ENCODE measurements at places on chromosomes 3 and 15.

- DNase-seq, result no peak
These were observed 385.9 kb upstream of the BCHE start for GRCh38 chr3:166223120-166223519.

DNA sequence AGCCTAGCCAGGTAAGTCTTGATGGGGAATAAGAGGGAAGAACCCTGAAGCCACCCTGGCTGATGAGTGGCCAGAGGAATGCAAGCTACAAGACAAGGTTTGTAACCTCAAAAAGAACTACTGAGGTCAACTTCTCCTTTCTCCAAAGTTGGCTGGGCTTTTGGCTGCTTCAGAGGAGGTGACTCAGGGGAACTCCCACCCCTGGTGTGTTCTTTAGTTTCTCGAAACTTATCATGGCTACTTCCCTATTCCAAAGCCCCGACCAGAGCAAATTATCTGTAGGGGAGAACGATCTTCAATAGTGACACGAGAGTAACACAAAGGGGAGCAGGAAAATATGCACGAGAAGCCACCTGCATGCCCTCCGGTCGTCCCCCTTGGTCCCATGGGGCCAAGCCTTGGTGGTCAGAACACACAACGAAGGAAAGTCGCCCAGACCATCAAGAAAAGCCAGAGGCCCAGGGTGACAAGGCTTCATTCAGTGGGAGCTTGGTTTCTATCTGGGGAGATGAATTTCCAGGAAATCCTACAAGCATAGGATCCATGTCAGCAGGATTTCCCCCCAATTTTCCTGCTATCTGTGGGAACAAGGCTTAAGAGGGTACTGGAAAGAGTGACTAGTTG, 6.5 kb upstream of the BCL2A1 start:
- no peak for DNase-seq

- DNase-seq, result no peak
These were observed 311.2 kb upstream of the MCTP2 start for GRCh38 chr15:93920204-93920603.

DNA sequence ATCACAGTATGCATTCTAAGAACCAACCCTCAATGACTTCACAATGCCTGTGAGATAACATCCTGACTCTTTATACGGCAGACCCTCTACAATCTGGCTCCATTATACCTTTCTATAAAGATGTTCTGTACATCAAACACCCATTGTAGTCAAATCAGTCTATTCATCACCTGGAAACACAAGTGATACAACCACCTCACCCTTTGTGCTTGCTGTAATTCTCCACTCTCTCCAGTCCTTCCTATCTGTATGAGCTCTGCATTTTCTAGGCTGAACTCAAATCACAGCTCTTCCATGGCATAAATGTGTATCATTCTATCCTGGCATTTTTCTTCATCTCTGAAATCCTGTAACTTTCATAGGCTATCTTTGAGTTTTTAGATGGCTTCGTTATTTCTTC, 539.4 kb downstream of the GRM7 start:
- DNase-seq, result no peak

DNA sequence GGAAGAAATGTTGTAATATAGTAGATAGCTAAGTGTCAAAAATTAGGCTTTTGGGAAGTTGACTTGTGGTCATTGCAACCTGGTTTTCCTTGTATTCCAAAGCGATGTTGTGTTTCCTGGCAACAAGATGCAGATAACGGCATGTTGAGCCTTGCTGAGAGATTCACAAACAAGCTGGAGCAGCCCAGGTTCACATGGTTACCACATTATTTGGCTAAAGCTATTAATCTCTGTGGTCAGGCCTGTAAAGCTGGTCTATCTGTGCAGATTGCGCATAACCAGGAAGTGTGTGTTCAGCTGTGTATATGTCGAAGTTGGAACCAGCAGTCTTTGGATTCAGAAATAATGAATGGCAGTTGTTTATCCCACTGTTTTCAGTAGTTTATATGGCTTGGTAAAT, 6.6 kb downstream of the TIPARP start:
- DNase-seq, result no peak

GRCh38 chr3:9302425-9303181, 53.2 kb upstream of the SRGAP3 start:
- peak; percentile 7 for DNase-seq

- no peak for DNase-seq
These were observed 7.9 kb downstream of the RAB27A start for GRCh38 chr15:55281517-55282228.

DNA sequence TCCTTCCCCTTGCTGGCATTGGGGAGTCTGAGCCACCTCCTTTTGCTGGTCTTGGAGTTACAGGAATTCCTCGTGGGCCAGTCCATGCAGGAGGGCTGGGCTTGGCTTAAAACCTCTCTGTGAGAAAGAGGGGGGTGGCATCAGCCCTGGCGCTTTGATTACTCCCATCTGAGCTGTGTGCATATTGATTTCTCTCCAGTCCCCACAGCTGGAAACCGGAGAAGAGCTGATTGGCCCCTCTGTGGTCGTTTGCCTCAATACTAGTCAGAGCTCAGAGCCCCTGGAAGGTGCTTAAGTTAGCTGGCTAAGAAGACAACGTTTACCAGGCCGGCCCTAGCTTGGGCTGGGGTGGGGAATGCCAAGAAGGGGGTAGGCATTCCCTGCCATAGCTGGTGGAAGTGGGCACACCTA, 4.0 kb upstream of the RASGRF1 start:
- no peak for DNase-seq

DNA sequence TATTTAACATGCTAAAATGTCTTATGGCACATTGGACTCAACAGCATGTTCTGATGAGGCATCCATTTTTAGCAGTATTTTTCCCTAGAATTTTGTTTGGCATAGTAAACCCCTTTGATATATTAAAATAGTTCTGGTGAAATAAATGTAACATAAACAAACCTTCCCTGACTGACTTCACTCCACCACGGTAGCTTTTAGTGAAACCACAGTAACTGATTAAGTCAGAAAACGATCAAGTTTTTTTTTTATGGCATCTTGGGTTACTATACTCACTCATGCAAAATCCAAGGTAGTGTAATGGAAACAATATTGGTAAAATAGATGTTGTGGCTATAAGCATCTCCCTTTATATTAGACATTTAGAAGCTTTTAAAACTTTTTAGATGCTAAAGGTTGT, 2.8 kb downstream of the SERP1 start:
- DNase-seq, result no peak

- DNase-seq, result no peak
These were observed 149.4 kb downstream of the ADAMTS17 start for GRCh38 chr15:100192097-100193080.

- DNase-seq, result no peak
These were observed 783.7 kb downstream of the AGBL1 start for GRCh38 chr15:86863226-86863915.

GRCh38 chr3:67598814-67599556, 55.4 kb downstream of the SUCLG2 start:
- no peak for DNase-seq

GRCh38 chr15:86942285-86942684, 862.6 kb downstream of the AGBL1 start:
- DNase-seq, result no peak

- DNase-seq, result no peak
These were observed 3.6 kb downstream of the PDIA3 start for GRCh38 chr15:43749690-43750345.

DNA sequence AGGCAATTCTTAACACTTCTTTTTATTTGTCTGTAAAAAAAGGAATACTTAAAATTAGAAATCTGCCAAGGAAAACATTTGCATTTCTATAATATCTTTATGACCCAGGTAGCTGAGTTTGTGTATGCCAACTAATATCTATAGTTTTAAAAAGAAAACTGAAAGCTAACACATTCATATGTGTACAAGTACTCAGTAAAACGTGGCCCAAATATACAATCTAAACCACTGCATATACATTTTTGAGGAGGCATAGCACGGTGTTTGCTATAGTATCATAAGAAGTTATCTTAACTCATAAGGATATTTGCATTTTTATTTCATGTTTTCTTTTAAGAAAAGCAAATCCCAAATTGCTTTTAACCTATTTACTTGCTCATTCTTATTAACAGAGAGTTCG, 172.7 kb downstream of the ZBTB20 start:
- DNase-seq, result no peak

DNA sequence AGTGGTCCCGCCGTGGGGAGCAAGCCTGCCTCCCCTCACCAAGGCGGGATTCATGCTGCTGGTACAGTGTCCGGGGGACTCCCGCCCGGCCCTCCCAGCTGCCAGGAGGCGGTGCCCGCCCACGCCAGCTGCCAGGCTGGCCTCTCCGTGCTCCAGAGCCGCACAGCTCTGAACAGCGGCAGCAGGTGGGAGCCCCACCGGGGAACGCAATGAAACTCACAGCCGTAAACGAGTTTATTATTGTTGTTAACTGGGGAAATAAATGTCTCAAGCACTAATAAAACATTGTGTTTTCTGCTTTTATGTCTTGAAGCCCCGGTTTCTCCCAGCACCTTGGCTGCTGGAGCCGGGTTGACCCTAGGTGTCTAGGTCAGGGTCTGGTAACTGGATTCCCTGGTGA, 317.7 kb upstream of the TLE3 start:
- no peak for DNase-seq

- no peak for DNase-seq
These were observed 208.6 kb downstream of the GAP43 start for GRCh38 chr3:115831864-115832263.

DNA sequence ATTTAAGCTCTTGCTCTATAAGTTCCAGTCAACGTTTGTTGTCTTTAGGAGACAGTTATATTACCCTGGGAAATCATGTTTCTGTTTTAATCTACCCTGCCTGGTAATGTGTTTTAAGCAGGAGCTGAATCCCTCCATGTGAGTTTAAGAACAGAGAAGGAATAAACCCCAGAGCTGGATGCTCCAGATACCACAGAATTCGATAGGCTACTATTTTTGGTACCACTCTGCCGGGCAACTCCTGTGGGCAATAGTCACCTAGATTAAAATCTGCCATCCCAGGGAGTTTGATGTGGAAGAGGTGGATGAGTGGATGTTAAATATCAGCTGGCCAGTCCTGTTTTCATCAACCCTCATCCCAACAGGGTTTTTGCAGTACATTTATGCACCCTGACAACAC, 20.4 kb downstream of the NUDT16 start:
- no peak for DNase-seq

- peak; percentile 97 for DNase-seq
These were observed 2.8 kb downstream of the GPD1L start for GRCh38 chr3:32109256-32109655.

DNA sequence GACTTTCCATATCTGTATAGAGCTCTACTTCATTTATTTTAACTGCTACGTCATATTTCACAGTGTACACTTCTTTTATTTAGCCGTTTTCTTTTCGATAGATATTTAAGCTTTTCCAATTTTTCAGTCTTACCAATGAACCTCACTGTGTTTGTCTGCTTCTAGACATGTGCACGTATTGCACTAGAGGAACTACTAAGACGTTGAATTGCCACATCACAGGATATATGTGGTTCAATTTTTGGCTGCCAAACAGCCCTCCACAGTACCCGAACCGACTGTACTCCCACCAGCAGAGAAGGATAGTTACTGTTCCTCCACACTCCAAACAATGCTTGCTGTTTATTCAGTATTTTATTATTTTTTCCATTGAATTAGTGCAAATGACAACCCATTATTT, 2.0 kb downstream of the NR1I2 start:
- DNase-seq, result no peak

- DNase-seq, result no peak
These were observed 6.9 kb upstream of the MEIS2 start for GRCh38 chr15:37107071-37107743.

DNA sequence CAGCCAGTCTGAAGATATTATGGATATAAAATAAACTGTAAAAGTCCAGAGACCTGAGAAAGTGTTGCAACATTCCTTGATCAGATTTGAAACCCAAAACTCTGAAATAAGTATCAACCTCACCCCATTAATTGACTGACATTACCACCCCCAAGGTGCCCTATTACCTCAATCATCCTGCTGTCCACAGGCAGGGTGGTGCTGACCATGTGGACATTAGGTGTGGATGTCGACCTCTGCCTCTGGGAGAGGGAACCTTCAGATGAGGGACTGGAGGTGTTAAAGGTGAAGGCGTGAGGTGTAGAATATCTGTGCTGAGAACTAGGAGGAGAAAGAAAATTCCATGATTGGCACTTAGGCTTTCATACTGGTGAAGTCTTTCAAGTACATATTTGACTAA, 47.1 kb downstream of the MKRN2 start:
- DNase-seq, result no peak

DNA sequence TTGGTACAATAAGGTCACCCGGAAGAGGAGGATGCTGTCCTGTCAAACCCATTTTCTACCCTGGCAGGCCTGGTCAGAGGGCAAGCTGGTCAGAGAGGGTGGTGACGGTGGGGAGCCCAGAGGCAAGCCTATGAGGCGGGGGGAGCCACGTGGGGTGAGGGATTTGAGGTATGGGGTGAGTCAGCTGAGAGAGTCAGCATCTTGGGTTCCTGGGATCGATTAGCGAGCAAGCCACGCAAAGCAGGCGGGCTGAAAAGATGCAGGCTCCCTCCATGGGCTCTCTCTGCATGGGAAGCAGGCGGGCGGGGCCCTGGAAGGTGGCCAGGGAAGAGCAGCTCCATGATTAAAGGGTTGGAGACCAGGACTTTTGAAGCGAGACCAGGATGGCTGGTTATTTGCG, 48.1 kb downstream of the MAGEF1 start:
- DNase-seq, result no peak
